ENCODE measurements at places on chromosomes 5 and 9.

GRCh38 chr9:106954974-106955850, 92.2 kb downstream of the ZNF462 start:
- no peak for DNase-seq

GRCh38 chr5:143496943-143497342, 93.5 kb upstream of the NR3C1 start:
- DNase-seq, result no peak

DNA sequence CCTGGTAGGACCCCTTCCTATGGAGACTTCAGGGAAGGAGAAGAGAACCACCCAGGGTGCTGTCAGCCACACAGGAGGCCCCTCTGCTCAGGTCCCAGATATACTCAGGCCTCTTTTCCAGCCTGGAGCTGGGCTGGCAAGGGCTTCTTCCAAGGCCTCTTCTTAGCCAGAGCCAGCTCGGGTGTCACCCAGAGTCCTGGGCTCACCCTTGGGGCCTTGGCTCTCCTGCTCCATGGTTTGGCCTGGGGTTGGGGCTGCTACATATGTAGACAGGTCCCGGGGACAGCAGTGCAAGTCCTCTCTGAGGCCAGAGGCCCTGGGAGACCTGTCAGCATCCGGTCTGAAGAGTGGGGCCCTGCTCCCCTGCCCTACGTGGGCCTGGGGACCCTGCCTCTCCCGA, 22.8 kb downstream of the PAEP start:
- no peak for DNase-seq

DNA sequence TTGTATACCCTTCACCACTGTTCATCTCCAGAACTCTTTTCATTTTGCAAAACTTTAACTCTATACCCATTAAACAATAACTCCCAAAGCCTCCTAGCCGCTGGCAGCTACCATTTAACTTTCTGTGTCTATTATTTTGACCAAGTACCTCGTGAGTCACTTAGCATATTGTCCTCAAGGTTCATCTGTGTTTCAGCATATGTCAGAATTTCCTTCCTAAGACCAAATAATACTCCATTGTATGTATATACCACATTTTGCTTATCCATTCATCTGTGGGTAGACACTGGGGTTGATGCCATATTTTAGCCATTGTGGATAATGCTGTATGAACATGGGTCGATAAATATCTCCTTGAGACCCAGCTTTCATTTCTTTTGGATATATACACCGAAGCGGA, 17.4 kb downstream of the ERBIN start:
- DNase-seq, result no peak
